NCI-H187 (cell line): ENCODE measurements at places on chromosomes 5 and 9.

DNA sequence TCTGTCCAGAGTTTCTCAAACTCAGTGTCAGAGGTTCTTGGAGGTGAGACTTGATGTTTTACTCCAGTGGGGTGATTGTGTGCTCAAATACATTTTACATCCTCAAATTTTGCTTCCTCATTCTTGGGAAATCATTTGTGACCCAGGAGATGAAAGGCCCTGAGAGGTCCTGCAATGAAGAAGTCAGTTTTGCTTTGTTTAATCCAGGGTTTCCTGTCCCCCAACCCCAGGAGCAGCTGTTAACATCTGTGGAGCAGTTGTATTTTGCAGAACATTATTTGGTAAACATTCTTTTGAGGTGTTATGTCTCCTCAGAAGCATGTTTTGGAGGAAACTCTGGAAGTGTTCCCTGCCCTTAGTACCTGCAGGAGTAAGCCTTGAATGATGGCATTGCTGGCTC is 59.8 kb downstream of the DAB2IP start:
- DNase-seq = no peak

GRCh38 chr9:121651295-121652020 is at the start of gene DAB2IP:
Gene DAB2IP (plus strand): TSS chr9:121651634. CDS start chr9:121651776, 142 bp downstream.
- DNase-seq = no peak

- no peak for DNase-seq
Observed at GRCh38 chr5:172747471-172747870, 23.5 kb downstream of the DUSP1 start.

DNA sequence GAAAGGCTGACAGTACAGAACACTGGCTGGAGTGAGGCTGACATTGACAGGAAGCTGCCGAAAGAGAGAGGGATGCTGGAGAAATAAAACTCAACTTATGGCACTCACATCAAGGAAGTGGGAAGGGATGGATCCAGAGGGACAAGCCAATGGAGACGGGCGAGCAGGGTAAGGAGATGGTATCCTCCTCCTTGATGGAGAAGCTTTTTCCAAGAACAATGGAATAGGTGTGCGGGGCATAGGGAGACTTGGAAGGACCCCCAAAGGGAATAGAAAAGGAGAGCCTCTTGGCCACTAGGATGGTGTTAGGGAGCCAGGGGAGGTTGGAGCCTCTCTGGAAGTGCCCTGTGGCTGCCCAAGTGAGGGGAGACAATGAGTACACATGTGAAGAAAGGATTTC is 58.4 kb upstream of the GRHPR start:
- DNase-seq = no peak

- DNase-seq = no peak
Observed at GRCh38 chr9:89039104-89039465, 47.8 kb downstream of the S1PR3 start.

- no peak for DNase-seq
Observed at GRCh38 chr9:114224247-114224610, 68.9 kb downstream of the COL27A1 start.

DNA sequence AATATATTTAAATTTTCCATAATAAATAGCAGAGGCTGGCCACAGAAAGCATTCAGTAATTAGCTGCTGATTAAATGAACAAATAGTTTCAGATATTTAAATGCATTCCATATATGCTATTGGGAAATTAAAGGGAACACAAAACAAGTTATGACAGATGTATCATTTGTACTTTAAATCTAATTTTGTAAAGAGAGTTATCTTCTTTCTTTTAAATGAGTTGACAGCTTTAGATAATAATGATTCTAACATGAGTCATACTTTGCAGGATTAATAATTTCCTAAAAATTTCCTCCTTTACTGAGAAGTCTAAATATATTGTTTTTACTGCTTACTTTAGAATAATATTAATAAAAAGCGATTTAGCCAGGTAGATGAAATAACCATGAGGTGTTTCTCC is 320.1 kb downstream of the ADAMTS6 start:
- DNase-seq = no peak

DNA sequence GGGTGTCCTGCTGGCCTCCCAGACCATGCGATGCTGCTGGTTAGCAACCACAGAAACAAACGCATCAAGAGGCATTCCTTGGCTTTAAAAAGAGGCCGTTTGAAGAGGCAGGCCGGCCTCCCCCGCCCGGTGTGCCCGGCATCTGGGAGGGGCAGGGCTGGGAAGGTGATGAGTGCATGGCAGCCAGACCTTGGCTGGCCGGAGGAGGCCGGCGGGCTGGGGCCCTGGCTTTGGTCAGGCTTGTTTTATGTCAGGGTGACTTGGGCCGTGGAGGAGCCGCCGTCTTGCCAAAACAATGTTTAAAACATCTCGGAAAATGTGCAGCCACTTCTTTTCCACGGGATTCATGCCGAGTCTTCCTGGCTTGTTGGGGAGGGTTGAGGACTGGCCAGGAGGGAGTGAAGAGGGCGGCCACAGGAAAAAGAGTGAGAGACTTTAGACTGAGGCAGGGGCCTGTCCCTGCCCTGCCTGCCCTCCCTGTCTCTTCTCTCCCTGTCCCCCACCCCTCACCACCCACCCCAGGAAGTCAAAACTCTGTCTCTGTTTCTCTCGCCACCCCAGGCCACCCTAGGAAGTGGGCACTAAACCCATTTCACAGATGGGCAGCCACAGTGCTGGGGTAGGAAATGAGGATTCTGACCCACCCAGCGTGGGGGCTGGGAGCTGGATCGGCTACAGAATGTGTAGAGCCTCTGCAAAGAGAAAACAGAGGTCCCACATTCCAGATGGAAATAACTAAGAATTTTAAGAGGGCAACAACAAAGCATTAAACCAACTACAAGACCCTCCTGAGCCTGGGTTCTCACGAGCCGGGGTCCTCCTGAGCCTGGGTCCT is 143.0 kb downstream of the RXRA start:
- DNase-seq = no peak

GRCh38 chr5:142590451-142591231 is 95.2 kb downstream of the FGF1 start:
- DNase-seq = no peak
